Foreskin keratinocyte (primary cell): ENCODE measurements at places on chromosomes 2 and 18. TPM values are rescaled to one million over a fixed set of nuclear protein-coding genes. Genes with fewer than 3 reads are reported as not detected.

Gene MAPK4
- total RNA-seq: not detected in 2 replicates

Gene LHCGR
- total RNA-seq: not detected in 2 replicates

Gene PFN4
- 0.37 and 0.56 TPM in 2 replicates for total RNA-seq

Gene CDH2
- total RNA-seq: 0.25 and 0.95 TPM in 2 replicates

Gene GYPC
- not detected in 2 replicates for total RNA-seq

Gene CAPN14
- 0.31 and 0.35 TPM in 2 replicates for total RNA-seq

Gene TCF4
- total RNA-seq: 7.3 and 7.5 TPM in 2 replicates

Gene CMPK2
- 10.5 and 18.3 TPM in 2 replicates for total RNA-seq

Gene GTF2A1L
- not detected in 2 replicates for total RNA-seq

Gene DSG4
- 0.04 TPM in 1 of 2 replicates, not detected in the other for total RNA-seq

Gene DNAH7
- total RNA-seq: 0.07 and 0.31 TPM in 2 replicates

Gene TWIST2
- total RNA-seq: 24.1 and 27.8 TPM in 2 replicates

Gene BMP10
- total RNA-seq: not detected in 2 replicates

Gene MC5R
- total RNA-seq: not detected in 2 replicates

Gene ABCB11
- not detected in 2 replicates for total RNA-seq

Gene IL18R1
- 2.2 and 4.0 TPM in 2 replicates for total RNA-seq

Gene CDH7
- total RNA-seq: not detected in 2 replicates

Gene CFAP221
- not detected in 2 replicates for total RNA-seq

Gene CNGA3
- not detected in 2 replicates for total RNA-seq

Gene CHAC2
- 14.3 TPM in 2 replicates for total RNA-seq

Gene RGPD3
- 0.14 TPM in 2 replicates for total RNA-seq

Gene ONECUT2
- under 0.01 and 0.14 TPM in 2 replicates for total RNA-seq

Gene LIPG
- 76.3 and 127 TPM in 2 replicates for total RNA-seq

Gene CPO
- not detected in 2 replicates for total RNA-seq

Gene GALM
- 2.9 and 4.3 TPM in 2 replicates for total RNA-seq

Gene ASB3
- 12.0 and 13.8 TPM in 2 replicates for total RNA-seq

Gene IGFBP5
- 0.20 and 0.28 TPM in 2 replicates for total RNA-seq

Gene TUBA4B
- total RNA-seq: not detected in 2 replicates

Gene DYNC1I2
- total RNA-seq: 124 and 140 TPM in 2 replicates

Gene TET3
- total RNA-seq: 5.2 and 5.5 TPM in 2 replicates

Gene CYP26B1
- 0.31 and 1.0 TPM in 2 replicates for total RNA-seq

Gene ITGB6
- 41.2 and 113 TPM in 2 replicates for total RNA-seq

Gene GALNT5
- 10.2 and 14.4 TPM in 2 replicates for total RNA-seq

Gene NAPG
- 28.3 and 28.6 TPM in 2 replicates for total RNA-seq

Gene ERFE
- 0.28 and 0.75 TPM in 2 replicates for total RNA-seq

Gene BCL2
- 0.99 and 1.9 TPM in 2 replicates for total RNA-seq

Gene TLX2
- 0.10 TPM in 1 of 2 replicates, not detected in the other for total RNA-seq

Gene SERPINB8
- 37.8 and 39.4 TPM in 2 replicates for total RNA-seq

Gene ZNF804A
- not detected in 2 replicates for total RNA-seq

Gene DLX1
- total RNA-seq: 6.2 and 7.0 TPM in 2 replicates

Gene STPG4
- 0.07 TPM in 1 of 2 replicates, not detected in the other for total RNA-seq
